ENCODE measurements at places on chromosomes 6 and 20.

DNA sequence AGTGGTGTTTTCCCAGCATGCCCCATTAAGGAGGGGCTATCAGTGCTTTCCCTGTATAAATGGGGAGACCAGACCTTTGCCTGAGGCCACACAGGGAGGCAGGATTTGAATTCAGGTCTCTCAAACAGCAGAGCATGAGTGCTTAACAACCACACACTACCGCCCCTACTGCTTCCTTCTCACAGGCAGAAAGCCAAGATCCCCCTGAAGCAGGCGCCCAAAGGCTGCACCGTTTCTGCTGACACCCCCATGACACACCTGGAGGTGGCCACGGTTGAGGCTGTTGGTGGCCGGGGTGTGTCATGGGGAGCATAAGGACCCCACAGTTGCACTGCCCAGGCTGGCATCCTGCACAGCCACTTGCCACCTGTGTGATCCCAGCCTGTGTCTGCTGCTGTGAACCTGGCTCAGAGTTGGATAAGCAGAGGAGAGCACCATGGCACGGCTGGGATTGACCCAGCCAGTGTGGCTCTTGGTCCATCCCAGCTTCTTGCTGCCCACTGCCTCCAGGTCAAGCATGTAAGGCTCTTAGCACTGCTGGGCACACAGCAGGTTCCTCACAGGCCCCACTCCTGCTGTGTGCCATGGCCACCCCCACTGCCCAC, 28.3 kb downstream of the PCK1 start:
- DNase-seq, result no peak

GRCh38 chr20:48578397-48579098, 249.3 kb downstream of the PREX1 start:
- DNase-seq, result no peak

DNA sequence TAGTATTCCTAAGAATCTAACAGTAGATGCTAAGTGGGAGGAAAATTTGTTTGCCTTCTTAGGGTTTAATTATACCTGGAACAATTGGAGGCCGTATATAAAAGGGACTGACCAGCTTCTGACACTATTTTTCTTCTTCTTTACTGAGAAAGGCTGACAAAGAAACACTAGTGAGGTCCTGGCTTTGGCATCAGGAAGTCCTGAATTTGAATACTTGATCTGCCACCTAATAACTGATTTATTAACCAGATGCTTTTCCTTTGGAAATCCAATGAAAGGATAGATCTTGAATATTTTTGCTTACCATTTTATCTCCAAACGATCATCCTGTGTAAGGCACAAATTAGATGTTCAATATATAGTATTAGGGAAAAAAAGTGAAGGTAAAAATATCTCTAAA, 382.5 kb downstream of the CENPW start:
- DNase-seq, result no peak

DNA sequence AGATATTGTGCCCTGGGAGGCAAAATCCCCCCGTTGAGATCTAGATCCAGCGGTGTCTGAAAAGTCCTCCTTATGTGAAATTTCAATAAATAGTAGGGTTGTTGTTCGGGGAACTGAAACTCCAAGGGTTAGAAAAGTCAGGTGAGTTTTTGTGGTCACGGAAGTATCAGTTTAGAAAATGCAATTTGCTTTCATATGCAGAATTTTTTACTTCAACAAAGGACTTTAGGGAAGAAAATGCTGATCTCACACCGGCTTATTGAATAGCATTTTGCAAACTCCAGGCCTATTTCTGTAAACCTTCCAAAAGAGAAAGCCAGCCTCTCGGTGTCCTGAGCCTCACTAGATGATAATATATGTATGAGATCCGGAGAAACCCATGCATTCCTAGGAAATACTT, 254.7 kb downstream of the TSHZ2 start:
- DNase-seq, result no peak

GRCh38 chr6:158268361-158269147, 43.7 kb upstream of the TULP4 start:
- no peak for DNase-seq

GRCh38 chr6:111541026-111541681, 58.1 kb upstream of the REV3L start:
- no peak for DNase-seq

DNA sequence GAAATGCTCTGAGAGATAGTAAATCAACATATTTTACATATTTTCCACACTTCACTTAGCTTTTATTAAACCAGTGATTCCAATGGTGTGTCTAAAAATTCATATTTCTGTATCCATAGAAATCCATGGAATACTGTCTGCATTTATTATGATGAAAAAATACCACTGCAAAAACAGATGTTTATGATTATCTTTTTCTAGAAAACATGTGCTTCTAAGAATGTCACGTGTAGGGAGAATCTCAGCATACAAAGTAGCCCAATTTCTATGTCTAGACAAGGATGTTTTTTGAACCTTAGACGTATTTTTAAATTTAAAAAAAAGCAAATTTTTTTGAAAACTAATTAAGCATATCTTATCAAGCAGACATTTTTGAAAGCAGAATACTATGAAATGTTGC, 622.4 kb downstream of the TENT5A start:
- DNase-seq, result no peak
